Dorsolateral prefrontal cortex (tissue), 122 donors: ENCODE measurements at places on chromosomes 16 and 17.

GRCh38 chr16:11539641-11540050, 47.1 kb downstream of the LITAF start:
- no peak for DNase-seq

DNA sequence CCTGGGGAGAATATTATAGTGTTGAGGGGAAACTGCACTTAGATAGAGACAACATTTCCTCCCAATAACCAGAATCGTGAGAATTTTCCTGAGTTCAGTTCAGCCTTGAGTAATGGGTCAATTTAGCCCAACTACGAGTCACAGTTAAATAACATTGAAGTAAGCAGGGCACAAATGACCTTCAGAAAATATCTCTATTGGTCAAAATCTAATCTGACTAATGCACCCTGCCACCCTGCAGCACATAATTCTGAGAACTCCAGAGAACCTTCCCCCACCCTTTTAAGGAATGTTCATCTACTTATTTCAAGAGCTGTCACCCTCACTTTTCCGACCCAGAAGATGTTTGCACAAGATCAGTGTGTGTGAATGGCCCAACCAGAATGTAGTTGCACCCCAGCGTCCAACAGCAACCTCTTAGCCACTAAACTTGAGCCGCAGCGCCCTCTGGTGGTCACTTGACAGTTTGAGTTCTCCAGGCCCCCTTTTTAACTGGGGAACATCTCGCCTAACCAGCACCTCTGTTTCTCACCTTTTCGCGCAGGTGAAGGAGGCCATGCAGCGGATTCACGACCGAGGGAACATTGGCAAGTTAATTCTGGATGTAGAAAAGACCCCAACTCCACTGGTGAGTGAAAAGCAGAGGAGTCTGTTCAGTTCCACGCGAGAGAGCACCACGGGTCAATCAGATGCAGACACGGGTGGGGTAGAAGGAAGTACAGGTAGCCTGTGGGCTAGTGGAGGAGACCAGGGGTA, 50.9 kb upstream of the CLEC3A start:
- peak; percentile 88 for DNase-seq

- no peak for DNase-seq
Observed at GRCh38 chr16:84416407-84417321, 48.3 kb downstream of the ATP2C2 start.

DNA sequence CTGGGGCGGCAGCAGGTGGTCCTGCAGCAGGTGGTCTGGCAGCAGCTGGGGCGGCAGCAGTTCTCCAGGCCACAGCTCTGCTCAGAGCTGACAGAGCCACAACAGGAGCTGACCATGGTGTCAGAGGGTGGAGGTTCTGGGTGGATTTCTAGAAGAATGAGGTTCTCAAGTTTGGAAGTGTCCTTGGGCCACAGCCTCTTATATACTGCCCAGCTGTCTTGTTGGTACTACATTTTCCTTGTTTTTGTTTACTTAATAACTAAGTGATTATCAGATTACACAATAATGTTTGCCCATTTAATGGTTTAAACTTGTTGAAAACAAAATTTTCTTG, at the start of gene KRTAP4-5:
Gene KRTAP4-5 (minus strand): TSS at position 174 of the 334 bp plus-strand sequence. CDS start 58 bp downstream, at position 116.
- no peak for DNase-seq

DNA sequence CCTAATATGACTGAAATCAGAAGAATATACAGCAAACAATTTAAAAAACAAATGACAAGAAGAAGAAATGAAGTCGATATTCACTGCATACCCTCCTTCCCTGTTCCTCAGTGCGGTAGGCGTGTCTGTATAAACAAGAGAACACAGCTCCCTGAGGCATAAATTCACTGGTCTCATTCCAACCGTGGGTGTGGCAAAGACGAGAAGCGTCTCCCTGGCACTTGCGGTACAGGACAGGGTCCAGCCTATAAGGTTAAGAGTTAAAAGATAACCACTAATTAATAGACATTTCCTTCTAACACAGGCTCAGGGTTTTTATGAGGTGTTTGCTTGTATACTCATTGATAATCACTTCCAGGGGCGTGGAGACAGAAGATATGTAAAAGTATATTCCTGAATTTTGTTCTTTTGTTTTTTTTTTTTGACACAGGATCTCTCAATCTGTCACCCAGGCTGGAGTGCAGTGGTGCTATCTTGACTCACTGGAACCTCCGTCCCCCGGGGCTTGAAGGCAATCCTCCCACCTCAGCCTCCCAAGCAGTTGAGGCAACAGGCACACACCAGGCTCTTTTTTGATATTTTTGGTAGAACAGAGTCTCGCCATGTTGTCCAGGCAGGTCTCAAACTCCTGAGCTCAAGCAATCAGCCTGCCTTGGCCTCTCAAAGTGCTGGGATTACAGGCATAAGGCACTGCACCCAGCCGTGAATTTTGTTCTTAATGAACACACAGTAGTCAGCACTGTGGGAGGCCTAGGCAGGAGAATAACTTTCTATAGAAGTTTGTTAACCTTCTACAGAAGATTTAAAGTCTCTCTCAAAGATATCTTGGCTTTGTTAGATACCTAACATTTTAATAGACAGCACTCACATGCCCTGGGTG, 59.1 kb upstream of the CLEC18B start:
- DNase-seq, result no peak

DNA sequence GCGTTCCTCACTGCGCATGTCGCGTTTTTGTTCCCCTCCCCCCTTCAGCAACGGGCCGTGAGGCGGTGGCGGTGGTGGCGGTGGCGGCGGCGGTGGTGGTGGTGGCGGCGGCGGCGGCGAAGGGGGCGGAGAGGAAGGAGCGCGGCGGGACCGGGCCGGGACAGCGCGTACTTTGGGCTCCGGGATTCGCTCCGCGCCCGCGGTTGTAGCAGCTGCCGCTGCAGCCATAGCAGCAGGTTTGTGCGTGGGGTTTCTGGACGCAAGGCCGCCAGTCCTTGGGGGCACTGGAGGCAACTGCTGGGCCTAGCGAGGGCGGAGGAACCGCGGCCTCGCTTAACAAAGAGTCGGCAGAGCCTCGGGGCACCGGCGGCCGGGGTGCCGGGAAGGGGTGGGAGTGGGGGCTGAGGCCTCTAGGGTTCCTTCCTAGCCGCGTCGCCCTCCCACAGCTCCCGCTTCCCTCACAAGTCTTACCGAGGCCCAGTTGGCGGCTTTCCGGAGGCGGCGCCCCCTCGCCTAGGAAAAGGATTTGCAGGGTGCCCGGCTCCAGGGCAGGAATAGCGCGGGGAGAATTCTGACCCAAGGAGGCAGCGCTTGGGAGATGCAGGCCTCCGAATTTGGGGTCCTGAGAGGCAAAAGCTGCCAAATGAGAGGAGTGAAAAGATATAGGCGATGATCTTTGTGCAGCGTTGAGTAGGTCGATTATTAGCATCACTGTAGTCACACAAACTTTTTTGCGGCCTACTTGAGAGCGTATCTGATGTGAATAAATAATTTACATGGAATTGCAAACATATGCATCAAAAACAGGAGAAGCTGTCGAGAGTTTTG, at the start of gene DDX42:
Gene DDX42 (plus strand): TSS at position 30 of the 828 bp plus-strand sequence. CDS start 12,880 bp downstream, outside the sequence.
- peak; percentile 85 for DNase-seq

- DNase-seq, result no peak
Observed at GRCh38 chr17:63555500-63556156, 5.4 kb downstream of the DCAF7 start.

DNA sequence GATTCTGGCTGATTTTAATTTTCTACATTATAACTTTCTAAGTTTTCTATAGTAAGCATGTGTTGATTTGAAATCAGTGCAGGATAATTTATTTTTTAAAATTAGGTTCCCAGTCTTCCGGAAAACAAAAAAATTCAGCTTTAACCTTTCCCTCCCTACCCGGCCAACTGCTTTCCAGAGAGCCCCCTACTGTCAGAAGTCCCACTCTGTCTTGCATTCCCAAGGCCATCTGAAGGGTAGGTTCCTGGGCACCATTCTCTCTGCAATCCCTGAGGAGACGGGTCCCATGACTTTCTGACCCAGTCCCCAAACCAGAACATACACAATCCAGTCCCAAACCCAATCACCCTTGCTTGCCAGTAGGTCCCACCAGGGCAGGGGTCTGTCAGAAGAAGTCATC, 200.3 kb downstream of the CYLD start:
- DNase-seq, result no peak

DNA sequence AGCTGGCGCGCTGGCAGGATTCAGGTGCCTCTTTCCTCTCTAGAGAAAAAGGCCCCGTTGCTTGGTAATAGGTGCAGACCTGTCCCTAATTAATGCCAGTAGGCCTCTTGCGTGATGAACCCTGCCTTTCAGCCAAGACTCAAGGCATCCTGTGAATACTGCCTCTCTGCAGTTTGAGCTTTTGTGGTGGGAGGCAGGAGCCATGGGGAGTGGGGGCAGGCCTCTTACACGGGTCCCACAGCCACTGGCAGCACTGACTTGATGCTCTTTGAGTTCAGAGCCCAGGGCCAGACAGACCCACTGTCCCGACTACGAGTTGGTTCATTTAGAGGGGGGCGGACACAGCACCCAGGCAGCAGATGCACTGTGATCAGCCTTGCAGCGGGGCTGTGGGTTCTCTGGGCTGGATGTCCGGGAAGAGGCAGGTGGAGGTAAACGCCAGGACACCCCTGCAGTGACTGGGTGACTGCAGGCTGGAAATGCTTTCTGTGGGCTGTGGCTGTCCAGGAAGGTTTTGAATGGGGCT, 237.0 kb downstream of the SEC14L1 start:
- no peak for DNase-seq

DNA sequence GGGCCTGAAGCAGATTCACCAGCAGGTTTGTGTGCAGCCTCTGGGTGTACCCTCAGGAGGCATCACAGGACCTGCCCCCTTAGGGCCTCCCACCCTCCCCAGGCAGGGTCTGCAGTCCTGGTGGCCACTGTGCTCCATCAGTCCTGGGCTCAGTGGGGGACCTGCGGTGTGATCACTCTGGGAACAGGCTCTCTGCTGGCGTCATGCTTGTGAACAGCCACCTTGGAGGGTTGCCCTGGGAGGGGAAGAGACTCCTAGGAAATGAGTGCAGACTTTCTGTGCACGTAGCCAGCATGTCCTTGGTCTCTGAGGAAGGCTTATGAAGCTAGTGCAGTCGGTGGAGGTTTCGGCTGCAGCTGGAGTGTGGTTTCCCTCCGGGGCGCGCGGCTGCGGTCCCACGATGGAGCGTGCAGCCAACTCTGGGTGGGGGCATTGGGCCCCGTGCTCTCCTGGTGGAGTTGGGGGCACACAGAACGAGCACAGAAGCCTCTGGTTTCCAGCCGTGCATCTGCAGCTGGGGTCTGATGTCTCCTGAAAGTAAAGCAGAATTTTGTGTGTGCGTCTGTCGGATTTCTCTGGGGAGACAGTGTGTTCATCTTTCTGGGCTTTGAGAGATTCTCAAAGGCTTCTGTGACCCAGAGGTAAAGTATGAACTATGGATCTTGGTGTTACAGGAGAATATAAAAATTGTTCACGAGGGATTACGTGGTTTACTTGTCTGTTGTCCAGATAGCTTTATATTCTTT, 68.1 kb upstream of the ZNF750 start:
- DNase-seq, result no peak

DNA sequence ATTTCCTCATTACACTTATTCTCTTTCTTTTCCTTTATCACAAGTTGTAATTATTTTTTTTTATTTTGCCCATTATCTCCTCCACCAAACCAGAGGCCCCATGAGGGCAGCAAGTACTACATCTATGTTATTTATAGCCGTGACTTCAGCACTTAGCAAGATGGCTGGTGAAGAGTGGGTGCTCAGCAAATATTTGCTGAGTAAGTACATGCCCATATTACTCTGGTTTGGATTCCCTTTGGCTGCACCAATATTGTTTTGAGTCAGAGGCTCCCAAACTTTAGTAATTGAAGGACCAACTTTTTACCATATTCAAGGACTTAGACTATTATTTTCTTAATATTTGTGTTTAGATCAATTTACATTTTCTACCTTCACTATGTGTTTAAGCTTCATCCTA, 83.2 kb downstream of the HS3ST2 start:
- DNase-seq, result no peak

DNA sequence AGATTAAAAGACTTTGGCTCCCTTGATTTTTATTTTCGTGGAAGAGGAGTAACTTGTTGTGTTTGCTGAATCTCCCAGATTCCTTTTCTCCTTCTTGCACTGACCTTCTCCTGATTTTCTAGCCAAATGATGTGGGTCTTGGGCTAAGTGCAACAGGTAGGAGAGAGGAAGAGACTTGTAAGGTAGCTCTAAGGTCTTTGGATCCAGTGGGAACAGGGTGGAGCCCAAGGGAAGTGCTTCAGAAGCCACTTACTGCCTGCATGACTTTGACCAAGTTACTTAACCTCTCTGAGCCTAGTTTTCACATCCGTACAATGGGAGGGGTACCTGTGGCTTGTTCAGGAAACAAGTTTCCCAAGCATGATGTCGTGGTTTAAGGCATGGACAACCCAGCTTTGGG, 111.3 kb upstream of the IRX3 start:
- DNase-seq, result no peak

DNA sequence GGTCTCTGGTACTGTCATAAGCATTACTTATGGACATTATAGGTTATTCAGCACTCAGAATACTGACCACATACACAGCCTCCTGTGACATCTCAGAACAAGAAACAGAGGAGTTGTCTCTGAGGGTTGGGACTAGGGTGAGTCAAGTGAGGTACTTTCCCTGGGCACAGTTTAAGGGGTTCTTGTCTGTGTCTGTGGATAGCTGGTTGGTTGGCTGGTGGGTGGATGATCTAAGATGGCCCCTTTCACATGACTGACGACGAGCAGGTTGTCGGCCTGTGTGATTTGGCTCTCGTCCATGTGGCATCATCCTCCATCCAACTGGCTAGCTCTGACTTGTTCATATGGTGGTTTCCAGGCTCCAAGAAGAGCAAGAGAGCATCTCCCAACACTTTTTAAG, 163.9 kb downstream of the PRKCB start:
- peak; percentile 62 for DNase-seq

DNA sequence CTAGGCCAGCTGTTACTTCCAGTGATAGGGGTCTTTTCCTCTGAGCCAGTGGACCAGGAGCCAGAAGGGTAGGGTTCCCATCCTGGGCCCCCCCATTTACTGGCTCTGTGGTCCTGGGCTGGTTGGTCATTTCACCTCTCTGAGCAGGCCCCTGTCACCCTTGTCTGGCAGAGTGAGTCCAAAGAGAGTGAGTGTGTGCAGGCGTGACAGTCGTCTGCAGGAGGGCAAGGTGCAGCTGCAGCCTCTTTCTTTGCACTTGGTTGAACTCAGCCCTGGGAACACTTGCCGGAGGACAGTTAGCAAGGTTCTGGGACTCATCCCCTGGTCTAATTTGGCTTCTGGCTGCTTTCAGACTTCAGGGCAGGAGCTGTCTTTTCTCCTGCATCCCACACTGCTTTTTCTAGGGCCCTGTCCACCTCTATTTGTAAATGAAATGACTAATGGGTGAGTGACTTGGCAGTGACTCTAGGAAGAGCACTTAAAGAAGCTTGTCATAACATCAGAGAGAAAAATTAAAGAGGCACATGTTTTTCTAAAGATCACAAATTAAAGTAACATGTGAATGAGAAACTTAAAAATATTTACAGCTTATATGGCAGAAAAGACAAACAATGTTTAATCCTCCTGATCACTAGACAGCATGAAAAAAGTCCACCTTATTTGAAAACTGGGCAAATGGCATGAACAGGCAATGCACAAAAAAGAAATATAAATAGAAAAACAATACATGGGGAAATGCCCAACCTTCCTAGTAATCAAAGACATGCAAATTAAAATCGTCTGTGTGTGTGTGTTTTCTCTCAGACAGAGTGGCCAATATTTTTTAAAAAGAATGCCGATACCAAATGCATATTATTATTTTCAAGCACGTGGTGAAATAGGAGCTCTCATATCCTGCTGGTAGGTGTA, 137.5 kb downstream of the NTN1 start:
- DNase-seq, result no peak

- DNase-seq, result no peak
Observed at GRCh38 chr17:41939693-41940090, 9.3 kb downstream of the ODAD4 start.

- DNase-seq, result no peak
Observed at GRCh38 chr16:73669535-73670274, 621.8 kb upstream of the ZFHX3 start.

GRCh38 chr17:7437950-7438614, 1.2 kb upstream of the FGF11 start:
- DNase-seq, result no peak
